SJCRH30 (cell line): ENCODE measurements at places on chromosomes 16 and 17.

- no peaks in the 10 kb centered on the region for H3K4me1 ChIP-seq
- H3K27me3 ChIP-seq: peaks cover 14% of the 10 kb centered on the region; the same call in 1 of the 2 replicates
- no peaks in the 10 kb centered on the region for H3K36me3 ChIP-seq
- no peak for DNase-seq
These were observed 4.7 kb upstream of the GPRC5C start for GRCh38 chr17:74427048-74427762.

DNA sequence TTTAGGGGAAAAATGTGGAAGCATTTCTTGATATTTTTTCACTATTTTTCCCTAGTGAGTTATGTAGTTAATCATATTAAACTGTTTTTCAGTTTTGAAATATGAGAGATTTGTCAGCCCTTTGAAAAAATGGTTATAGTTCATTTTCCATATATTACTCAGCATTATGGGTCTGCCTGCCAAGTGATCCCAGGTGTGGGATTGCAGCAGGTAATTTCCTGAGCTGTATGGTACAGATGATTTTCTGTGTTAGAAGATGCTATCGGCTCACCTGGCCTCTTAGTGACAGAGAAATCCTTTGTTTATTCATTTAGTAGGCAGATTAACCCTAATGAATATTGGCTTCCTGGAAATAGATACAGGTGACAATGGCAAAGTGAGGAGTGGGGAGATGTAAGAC is 275.1 kb upstream of the TBX2 start:
- DNase-seq: no peak
- H3K4me1 ChIP-seq: no peaks in the 10 kb centered on the region
- H3K4me3 ChIP-seq: no peak overlapping the region

- H3K27ac ChIP-seq: peak overlapping the region; percentile 12
- no peak for DNase-seq
- no peaks in the 10 kb centered on the region for H3K27me3 ChIP-seq
- no peaks in the 10 kb centered on the region for H3K36me3 ChIP-seq
These were observed 482.8 kb downstream of the CDH13 start for GRCh38 chr16:83109490-83110125.

DNA sequence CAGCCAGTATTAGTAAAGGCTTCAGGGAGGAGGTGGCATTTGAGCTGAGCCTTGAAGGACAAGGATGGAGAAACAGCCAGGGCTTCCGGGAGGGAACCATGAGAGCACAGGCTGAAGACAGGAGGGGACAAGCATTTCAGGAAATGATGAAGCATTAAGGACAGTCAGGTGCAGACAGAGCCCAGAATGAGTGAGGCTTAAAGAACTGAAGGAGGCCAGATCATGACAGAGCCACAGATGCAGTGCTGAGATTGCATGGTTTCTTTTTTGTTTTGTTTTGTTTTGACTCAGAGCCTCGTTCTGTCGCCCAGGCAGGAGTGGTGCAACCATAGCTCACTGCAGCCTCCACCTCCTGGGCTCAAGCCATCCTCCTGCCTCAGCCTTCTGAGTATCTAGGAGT is 211.5 kb downstream of the SOX9 start:
- no peaks in the 10 kb centered on the region for H3K27me3 ChIP-seq
- H3K36me3 ChIP-seq: no peaks in the 10 kb centered on the region
- peaks cover 24% of the 10 kb centered on the region for H3K4me1 ChIP-seq
- no peak for DNase-seq

DNA sequence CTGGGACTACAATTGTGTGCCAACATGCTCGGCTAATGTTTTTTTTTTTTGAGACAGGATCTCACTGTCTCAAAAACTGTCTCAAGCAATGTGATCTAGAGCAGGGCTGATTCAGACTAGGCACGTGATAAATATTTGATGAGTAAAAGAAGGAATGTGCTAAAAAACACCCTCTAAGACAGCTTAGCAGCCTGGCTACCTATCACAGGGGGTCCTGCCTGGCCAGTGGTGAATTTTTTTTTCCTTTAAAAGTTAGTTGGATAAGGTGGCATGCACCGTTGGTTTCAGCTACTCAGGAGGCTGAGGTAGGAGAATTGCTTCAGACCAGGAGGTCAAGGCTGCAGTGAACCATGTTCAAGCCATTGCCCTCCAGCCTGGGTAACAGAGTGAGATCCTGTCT is 14.8 kb upstream of the GPATCH8 start:
- DNase-seq: no peak
- no peak overlapping the region for H3K4me3 ChIP-seq
- H3K36me3 ChIP-seq: no peaks in the 10 kb centered on the region

- H3K27me3 ChIP-seq: no peaks in the 10 kb centered on the region
- H3K36me3 ChIP-seq: peaks cover 7% of the 10 kb centered on the region
- H3K27ac ChIP-seq: no peak overlapping the region
- no peak overlapping the region for H3K4me3 ChIP-seq
These were observed 111.3 kb downstream of the TRIM37 start for GRCh38 chr17:58995247-58995940.

DNA sequence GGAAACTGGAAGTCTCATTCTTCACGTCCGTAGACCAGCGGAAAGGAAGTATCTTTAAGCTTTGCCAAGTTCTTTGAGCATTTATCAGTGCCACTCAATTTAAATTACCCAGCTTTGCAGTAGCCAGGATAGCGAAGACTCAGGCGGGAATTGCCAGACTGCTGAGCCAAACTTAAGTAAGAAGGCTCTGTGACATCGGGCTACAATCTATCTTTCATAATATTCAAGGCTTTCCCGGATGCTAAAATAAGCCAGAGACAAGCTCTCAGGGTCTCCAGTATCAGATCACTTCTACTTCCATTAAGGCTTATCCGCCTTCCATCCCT is 436 bp upstream of the BRIP1 start:
- no peaks in the 10 kb centered on the region for H3K27me3 ChIP-seq
- H3K4me1 ChIP-seq: peaks cover 5% of the 10 kb centered on the region; the same call in 1 of the 2 replicates
- DNase-seq: no peak
- peak overlapping the region; percentile 82 for H3K4me3 ChIP-seq
- peaks cover 18% of the 10 kb centered on the region for H3K36me3 ChIP-seq

DNA sequence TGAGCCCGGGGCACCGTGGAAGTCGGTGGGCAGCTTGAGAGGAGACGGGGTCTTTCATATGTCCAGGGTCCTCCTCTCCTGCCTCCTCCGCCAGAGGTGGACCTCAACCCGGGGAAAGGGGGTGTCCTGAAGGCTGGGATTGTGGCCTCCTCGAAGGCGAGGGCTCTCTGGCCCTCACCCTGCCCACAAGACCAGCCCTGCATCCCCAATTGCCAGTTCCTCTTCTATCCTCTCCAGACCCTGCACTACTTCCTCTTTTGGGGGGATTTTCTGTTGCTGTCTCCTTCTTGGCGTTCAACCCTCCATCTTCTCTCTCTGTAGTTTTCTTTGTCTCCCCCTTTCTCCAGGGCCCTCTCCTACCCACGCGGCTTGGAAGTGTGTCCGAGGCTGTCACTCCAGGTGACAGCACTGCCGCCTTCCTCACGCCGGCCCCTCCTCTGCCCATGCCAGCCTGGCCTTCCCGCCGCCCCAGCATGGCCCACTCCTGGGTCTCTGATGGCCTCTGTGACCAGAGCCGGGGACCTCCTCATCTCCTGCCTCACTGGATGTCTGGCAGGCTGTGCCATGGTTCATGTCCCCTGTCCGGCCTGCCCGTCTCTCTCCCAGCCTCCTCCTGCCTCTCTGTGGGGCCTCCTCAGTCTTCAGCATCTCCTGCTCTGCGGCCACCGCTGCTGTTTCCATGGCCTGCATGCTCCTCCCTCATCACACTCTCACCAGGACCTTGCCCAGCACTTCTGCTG is 2.4 kb upstream of the ITGAX start:
- H3K27me3 ChIP-seq: no peaks in the 10 kb centered on the region
- H3K4me1 ChIP-seq: peaks cover under 1% of the 10 kb centered on the region; the same call in 1 of the 2 replicates
- DNase-seq: no peak
- H3K27ac ChIP-seq: no peak overlapping the region
- H3K4me3 ChIP-seq: no peak overlapping the region

DNA sequence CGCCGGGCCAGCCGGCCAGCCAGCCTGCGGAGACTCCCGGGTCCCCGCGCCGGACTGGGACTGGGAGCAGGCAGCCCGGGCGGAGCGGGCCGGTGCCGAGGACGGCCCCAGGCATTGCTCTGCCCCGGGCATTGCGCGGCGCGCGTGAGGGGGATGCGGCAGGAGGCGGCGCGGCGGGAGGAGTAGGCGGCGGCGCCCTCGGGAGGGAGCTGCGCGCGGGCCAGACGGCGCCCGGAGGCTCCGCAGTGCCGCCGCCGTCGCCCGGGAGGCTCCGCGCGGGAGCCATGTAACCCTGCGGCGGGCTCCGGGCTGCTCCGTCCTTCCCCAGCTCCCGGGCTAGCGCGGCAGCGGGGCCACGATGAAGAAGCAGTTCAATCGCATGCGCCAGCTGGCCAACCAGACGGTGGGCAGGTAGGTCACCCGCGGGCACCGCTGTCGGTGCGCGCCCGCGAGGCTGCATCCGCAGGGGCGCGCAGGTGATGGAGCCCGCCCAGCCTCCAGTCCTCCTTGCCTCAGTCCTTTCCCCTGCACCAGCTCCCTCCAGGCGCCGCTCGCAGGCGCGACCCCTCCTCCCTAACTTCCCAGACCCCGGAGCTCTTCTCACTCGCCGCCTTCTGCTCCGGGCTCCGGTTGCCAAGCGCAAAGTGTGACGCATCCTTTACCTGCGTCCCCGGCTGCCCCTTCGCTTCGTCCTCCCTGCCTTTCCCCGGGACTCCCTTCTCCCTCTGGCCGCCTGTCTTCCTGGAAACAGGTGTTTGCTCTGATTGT is at the start of gene ARHGAP44:
ARHGAP44 (plus strand) TSS at position 18 of the 768 bp plus-strand sequence; CDS start at position 359, 341 bp downstream.
- H3K4me1 ChIP-seq: no peaks in the 10 kb centered on the region
- no peak for DNase-seq
- no peaks in the 10 kb centered on the region for H3K36me3 ChIP-seq

GRCh38 chr16:1073566-1074378 is 1.2 kb downstream of the SSTR5 start:
- DNase-seq: no peak
- peaks cover 32% of the 10 kb centered on the region for H3K4me1 ChIP-seq
- H3K27ac ChIP-seq: no peak overlapping the region
- no peak overlapping the region for H3K4me3 ChIP-seq
- peaks cover 3% of the 10 kb centered on the region; the same call in 1 of the 2 replicates for H3K27me3 ChIP-seq

GRCh38 chr16:54443352-54443751 is 156.8 kb upstream of the IRX3 start:
- H3K27me3 ChIP-seq: no peaks in the 10 kb centered on the region
- H3K4me1 ChIP-seq: no peaks in the 10 kb centered on the region
- no peak overlapping the region for H3K27ac ChIP-seq

- no peak overlapping the region for H3K4me3 ChIP-seq
- DNase-seq: no peak
- no peaks in the 10 kb centered on the region for H3K36me3 ChIP-seq
- H3K4me1 ChIP-seq: no peaks in the 10 kb centered on the region
- no peak overlapping the region for H3K27ac ChIP-seq
These were observed 25.0 kb downstream of the GABARAPL2 start for GRCh38 chr16:75590920-75591843.

GRCh38 chr17:45270828-45271418 is 9.0 kb upstream of the SPATA32 start:
- H3K4me1 ChIP-seq: peaks cover 17% of the 10 kb centered on the region
- DNase-seq: no peak
- H3K4me3 ChIP-seq: no peak overlapping the region
- no peaks in the 10 kb centered on the region for H3K27me3 ChIP-seq
- no peak overlapping the region for H3K27ac ChIP-seq
- peaks cover 26% of the 10 kb centered on the region for H3K36me3 ChIP-seq

GRCh38 chr17:50918933-50919296 is 52.8 kb upstream of the TOB1 start:
- H3K36me3 ChIP-seq: no peaks in the 10 kb centered on the region
- H3K27me3 ChIP-seq: no peaks in the 10 kb centered on the region
- no peak for DNase-seq
- no peak overlapping the region for H3K4me3 ChIP-seq
- peaks cover 42% of the 10 kb centered on the region for H3K4me1 ChIP-seq
- H3K27ac ChIP-seq: no peak overlapping the region

GRCh38 chr17:36722121-36722902 is 120.9 kb downstream of the MRM1 start:
- no peak overlapping the region for H3K27ac ChIP-seq
- no peaks in the 10 kb centered on the region for H3K4me1 ChIP-seq
- no peaks in the 10 kb centered on the region for H3K36me3 ChIP-seq
- DNase-seq: no peak

- H3K4me1 ChIP-seq: no peaks in the 10 kb centered on the region
- no peaks in the 10 kb centered on the region for H3K27me3 ChIP-seq
- H3K4me3 ChIP-seq: no peak overlapping the region
- no peak overlapping the region for H3K27ac ChIP-seq
- no peaks in the 10 kb centered on the region for H3K36me3 ChIP-seq
- peak; percentile 71 for DNase-seq
These were observed 246.2 kb downstream of the KATNIP start for GRCh38 chr16:27795992-27796614.

DNA sequence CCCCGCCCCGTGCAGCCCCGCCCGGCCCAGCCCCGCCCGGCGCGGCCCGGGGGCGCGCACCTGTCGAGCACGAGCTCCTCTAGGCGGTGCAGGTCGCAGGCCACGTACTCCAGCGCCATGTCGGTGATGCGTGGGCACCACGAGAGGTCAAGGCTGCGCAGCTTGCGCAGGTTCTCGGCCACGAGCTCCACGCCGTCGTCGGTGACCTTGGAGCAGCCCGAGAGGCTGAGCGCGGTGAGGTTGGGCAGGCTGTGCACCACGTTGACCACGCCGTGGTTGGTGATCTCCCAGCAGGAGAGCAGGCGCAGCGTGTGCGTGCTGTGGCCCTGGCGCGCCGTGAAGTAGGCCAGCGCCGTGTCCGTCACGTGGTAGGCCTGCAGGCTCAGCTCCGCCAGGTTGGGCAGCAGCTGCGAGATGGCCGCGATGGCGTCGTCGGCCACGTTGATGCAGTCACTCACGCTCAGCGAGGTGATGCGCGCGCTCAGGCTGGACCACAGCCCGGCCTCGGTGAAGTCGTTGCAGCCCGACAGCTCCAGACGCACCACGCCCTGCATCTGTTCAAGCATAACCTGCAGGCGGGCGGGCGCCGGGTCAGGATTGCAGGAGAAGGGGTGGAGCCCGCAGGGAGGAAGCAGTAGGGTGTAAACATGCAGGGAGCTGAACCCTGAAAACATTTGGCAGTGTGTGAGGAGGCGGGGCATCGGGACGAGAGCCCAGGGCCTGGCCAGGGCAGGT is 5.3 kb upstream of the WDR24 start:
- no peaks in the 10 kb centered on the region for H3K27me3 ChIP-seq
- no peaks in the 10 kb centered on the region for H3K36me3 ChIP-seq
- H3K27ac ChIP-seq: no peak overlapping the region

DNA sequence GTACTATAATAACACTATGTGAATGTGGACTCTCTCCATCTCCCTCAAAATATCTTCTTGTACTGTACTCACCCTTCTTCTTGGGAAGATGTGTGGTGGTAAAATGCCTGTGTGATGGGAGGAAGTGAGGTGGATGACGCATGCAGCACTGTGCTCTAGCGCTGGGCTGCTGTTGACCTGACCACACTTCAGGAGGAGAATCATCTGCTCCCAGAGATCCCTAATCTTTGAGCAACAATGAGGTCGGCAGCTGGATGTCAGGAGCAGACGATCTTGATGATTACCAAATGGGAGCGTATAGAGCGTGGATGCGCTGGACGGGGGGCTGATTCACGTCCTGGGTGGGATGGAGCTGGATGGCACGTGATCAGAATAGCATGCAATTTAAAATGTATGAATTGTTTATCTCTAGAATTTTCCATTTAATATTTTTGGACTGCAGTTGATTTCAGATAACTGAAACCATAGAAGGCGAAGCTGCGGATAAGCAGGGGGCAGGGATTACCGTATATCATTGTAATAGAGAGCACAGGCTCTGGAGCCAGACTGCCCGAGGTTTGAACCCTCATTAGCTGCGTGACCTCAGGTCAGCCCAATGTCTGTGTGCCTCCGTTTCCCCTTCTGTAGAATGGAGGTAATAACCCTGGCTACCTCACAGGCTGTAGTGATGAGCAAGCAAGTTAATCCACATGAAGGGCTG is 23.7 kb upstream of the CYLD start:
- no peak overlapping the region for H3K4me3 ChIP-seq
- no peak for DNase-seq
- no peak overlapping the region for H3K27ac ChIP-seq
- H3K4me1 ChIP-seq: no peaks in the 10 kb centered on the region
